Fibroblast of skin of left quadriceps (primary cell): ENCODE measurements at places on chromosomes 6 and 20.

DNA sequence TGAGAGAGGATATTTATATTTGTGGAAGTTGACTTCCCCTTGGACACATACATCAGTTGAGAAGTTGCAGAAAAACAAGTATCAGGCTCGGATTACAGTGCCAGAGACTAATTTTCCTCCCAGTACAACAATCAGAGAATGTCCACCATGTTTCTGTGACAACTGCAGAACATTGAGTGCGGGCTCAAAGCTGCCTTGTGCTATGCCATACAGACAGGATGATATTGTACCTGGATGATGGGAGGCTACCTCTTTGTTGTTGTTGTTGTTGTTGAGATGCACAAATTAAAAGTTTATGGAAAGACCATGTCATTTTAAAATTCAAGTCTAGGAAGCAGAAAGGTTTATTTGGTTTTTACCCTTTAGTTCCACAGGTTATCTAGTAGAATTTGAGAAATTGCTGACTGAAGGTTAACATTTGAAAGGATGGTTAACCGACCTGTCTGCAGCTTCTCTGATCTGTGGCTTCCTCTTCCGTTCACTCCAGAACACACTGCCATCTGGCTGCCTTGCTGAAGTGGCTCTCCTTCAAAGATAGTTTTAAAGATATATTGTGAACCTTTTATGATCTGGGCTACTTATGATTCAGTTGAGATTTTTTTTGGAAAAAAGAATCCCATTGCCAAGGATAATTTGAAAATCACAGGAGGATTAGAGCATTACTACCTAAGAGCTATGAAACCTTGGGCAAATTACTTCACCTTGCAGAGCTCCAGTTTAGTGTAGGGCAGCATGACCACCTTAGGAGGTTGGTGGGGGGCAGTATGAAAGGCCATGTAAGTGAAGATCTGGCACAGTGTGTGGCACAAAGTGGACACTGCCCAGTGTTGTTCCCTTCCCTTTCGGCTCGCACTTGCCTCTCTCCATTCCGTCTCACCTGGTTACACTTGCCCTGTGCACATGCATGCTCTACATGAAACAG, 15.9 kb downstream of the TMEM200A start:
- no peak for DNase-seq

GRCh38 chr6:54695815-54696214, 150.8 kb upstream of the FAM83B start:
- no peak for DNase-seq

GRCh38 chr20:49885558-49886332, 29.6 kb downstream of the SPATA2 start:
- DNase-seq, result no peak

GRCh38 chr6:70164556-70164955, 138.3 kb downstream of the COL9A1 start:
- DNase-seq, result no peak

DNA sequence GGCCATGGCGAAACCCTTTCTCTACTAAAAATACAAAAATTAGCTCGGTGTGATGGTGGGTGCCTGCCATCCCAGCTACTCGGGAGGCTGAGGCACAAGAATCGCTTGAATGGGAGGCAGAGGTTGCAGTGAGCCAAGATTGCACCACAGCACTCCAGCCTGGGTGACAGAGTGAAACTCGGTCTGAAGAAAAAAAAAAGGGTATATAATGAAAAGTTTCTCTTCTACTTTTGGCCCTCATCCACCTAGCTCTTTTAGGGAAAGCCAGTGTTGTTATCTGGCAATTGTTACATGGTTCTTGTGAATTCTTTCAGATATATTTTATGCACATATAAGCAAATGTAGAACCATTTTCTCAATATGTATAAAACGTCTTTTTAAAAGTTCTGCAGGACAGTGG, 19.0 kb downstream of the KIF3B start:
- no peak for DNase-seq

DNA sequence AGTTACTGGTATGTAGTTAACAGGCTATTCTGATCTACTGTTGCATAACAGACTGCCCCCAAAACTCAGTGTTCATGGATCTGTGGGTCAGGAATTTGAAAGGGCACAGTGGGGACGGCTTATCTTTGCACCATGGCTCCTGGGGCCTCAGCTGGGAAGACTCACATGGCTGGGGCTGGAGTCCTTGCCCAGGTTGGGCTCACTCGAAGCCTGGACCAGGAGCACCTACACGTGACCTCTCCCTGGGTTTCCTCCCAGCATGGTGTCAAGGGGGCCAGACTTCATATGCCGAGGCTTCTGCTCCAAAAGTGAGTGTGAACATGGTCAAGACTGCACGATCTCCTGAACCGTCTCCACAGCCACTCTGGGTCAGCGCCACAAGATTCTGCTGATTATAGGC, 11.7 kb downstream of the SYNDIG1 start:
- no peak for DNase-seq

- no peak for DNase-seq
Observed at GRCh38 chr6:169240591-169241390, 12.9 kb downstream of the THBS2 start.

- DNase-seq, result no peak
Observed at GRCh38 chr6:74656453-74656852, 549.4 kb downstream of the COL12A1 start.

GRCh38 chr20:4569092-4569491, 152.6 kb upstream of the PRND start:
- DNase-seq, result no peak

DNA sequence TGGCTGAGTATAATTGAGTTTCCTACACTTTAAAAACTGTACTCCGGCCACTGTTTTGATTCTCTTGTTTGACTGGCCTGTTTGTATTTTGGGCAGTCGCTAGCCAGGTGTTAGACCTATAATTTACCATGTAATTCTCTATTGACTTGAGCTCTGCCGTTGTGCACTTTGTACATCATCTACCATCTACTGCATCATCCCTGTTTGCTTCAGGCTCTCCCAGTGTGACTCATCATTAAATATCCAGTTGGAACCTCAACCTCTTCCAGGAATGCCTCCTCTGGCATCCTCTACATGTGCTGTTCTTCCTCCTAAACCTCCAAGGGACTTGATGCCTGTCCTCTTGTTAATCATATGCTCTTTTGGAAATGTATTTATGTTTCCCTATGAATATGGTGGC, 72.3 kb downstream of the FARS2 start:
- DNase-seq, result peak; percentile 44

DNA sequence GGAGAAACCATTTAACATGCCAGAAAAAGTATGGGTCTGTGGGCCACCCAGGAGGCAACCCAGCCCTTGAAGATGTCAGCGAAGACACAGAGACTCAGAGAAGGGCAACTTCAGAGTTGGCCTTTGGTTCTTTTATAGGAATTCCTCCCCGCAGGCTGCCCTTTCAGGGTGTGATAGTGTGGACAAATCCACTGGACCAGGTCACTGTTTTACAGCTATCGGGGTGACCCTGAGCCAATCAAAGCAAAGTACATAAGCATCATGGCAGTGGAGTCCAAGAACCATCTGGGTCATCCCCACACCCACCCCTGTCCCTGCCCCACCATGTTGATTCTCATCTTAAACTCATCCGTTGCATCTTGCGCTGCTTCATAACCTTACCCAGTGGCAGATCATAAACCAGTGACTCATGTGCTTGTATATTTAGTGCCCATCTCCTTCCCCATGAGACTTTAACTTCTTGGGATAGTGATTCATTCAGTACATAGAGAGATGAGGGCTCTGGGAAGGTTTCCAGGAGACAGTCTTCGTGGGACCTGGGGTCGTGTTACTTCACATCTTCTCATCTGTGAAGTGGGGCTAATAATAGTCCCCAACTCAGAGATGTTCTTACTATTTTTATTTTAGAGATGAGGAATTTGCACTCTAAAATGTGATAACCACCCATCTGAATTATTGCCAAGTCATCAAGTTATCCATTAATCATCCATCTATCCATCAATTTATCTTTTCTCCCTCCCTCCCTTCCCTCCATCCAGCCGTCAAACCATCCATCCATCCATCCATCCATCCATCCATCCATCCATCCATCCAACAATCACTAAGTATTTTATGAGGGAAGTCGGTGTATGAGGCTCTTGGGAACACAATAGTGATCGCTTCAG, 51.0 kb downstream of the EDN3 start:
- DNase-seq, result peak; percentile 75

DNA sequence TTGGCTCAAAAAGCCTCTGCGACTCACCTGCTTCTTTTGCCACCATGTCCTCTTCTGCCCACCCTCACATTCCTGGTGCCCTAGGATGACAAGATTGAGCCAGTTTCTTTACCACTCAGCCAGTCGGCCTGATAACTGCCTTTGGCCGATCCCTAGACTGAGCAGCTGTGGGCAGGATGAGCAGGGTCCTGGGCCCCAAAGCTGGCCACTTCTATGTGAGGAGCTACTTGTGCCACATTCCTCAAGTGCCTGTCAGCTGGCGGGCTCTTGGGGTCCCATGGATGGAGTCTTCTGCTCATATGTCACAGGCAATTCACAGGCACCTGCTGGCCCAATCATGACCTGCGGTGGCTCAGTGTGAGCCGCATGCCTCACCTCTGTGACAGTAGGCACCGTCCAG, 16.5 kb downstream of the DYNLRB1 start:
- no peak for DNase-seq

GRCh38 chr6:106281088-106281487, 44.5 kb downstream of the ATG5 start:
- DNase-seq, result no peak

GRCh38 chr6:123925350-123925749, 121.7 kb downstream of the NKAIN2 start:
- DNase-seq, result no peak

GRCh38 chr20:14481863-14482262, 144.5 kb upstream of the FLRT3 start:
- peak; percentile 39 for DNase-seq

DNA sequence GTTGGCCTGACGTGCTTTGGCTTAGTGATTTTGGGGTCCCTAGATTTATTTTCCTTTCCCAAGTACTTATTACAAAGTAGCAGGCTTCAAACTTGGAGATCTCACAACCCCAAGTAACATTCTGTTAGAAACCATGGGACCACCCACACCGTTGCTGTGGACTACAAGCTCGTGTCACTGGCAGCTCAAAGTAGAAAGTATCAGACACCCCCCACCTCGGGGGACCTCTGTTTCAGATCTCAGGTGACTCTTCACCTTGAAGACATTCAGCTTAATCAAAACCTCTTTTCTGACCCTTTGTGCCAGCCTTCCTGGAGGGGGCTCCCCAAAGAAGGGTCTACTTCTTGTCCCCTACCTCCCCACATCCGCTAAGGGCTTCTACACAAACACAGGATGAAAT, 15.7 kb upstream of the MYT1 start:
- no peak for DNase-seq

DNA sequence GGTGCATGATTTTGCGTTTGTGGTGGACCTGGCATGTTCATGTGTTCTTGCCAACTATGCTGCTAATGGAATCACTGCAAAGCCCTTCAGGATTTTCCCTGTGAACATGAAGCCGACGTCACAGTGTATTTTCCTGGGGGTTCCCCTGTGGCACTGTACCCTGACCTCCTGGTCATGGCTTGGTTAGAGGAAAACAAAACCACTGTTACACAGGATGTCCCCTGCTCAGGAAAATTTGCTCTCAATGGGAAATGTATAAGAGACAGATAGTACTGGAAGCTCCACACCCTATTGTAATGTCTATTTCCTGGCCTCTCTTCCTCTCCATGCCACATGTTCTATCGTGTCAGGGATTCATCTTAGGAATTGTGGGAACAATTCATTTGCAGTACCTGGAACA, 19.7 kb downstream of the TSHZ2 start:
- no peak for DNase-seq

DNA sequence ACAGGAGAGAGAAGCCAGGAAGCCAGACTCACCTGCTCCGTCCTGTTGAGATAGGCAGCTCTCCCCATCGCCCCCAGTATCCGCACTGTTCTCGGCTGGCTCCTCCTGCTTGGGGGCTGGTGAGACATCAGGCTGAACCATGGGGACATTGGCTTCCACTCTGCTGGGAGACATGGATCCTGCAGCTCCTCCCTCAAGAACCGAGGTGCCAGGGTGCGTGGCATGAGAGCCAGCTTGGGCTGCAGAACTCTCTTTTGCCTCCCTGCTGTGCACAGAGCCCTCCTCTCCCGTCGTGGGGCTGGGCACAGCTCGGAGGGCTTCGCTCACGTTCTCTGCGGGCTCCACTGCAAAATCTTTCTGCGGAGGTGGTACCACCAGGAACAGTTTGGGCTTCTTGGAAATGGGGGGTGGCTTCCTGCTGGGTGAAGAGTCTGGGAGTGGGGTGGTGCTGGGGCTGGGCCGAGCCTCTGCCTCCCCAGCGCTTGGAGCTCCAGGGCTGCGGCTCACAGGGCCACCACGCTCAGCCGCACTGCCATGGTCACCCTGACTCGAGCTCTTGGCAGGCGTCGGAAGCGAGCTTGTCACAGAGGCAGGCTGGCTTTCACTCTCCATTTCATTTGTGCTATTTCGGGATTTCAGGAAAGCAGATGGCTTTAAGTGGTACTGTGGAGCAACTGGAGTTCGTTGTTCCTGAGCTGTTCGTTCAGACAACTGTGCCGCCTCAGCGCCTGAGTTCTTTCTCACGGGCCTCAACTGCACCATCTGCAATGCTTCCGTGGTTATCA, 26.5 kb downstream of the HEBP2 start:
- no peak for DNase-seq

DNA sequence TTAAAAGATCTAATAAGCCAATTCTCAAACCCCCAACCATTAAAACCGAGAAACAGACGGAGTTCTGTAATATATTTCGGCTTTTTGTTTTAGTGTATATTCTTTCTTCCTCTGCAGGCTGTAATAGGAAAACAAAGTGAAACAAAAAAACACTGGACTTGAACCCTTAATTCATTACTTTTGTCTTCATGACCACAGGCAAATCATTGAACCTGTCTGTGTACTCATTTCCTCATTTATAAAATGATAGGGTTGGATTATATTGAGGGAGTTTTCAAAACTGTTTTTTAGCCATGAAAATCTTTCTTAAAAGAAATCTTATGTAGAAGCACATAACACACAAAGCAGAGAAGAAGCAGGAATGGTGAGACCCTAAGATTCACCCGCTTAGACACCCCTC, 278.8 kb downstream of the CD83 start:
- DNase-seq, result no peak
